ENCODE measurements at places on chromosomes 1 and 21. TPM values are rescaled to one million over a fixed set of nuclear protein-coding genes. Genes with fewer than 3 reads are reported as not detected.

SLAMF1 gene
- total RNA-seq: not detected

CDK11B gene
- 5.7 TPM for total RNA-seq

CA6 gene
- total RNA-seq: not detected

RGS13 gene
- 0.14 TPM for total RNA-seq

PPIAL4G gene
- total RNA-seq: not detected

BRWD1 gene
- 62.4 TPM for total RNA-seq

CSF3R gene
- 0.28 TPM for total RNA-seq

DMBX1 gene
- not detected for total RNA-seq

FYB2 gene
- not detected for total RNA-seq

SLC66A1 gene
- total RNA-seq: 20.2 TPM

NENF gene
- 48.4 TPM for total RNA-seq

THEMIS2 gene
- 7.5 TPM for total RNA-seq

HUNK gene
- under 0.01 TPM for total RNA-seq

OVAAL gene
- not detected for total RNA-seq

LRRC71 gene
- not detected for total RNA-seq

WDR64 gene
- total RNA-seq: not detected

SPAG17 gene
- total RNA-seq: under 0.01 TPM

DEGS1 gene
- 65.4 TPM for total RNA-seq

CFHR2 gene
- not detected for total RNA-seq

RSPO1 gene
- 0.74 TPM for total RNA-seq

ADAMTS5 gene
- total RNA-seq: 24.4 TPM

WARS2 gene
- 20.5 TPM for total RNA-seq
